ENCODE measurements at places on chromosomes 7 and 10.
A peak's percentile ranks its signal among the peaks of the same experiment; 100 is the strongest.

- no peak for DNase-seq
These were observed 6.4 kb upstream of the VWA2 start for GRCh38 chr10:114232561-114233176.

DNA sequence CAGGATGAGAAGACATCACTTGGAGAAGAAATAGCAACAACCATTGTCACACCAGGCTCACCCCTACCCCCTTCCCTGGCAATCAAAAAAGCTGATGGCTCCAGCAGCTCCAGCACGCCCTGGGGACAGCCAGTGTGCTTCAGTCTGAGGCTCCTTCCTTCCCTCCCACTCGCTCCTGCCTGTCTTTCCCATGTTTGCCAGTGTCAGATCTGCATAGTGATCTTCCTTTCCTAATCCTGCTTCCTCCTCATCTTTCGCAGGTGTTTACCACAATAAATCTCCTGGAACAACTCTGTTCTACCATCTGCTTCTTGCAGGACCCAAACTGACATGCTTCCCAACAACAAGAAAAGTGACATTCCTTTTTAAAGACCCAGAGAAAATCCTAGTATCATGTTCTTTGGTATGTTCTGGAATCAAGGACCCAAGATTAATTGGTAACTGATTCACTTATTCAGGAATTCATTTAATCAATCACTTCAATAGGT lies 57.1 kb downstream of the STEAP1B start:
- no peak for DNase-seq

DNA sequence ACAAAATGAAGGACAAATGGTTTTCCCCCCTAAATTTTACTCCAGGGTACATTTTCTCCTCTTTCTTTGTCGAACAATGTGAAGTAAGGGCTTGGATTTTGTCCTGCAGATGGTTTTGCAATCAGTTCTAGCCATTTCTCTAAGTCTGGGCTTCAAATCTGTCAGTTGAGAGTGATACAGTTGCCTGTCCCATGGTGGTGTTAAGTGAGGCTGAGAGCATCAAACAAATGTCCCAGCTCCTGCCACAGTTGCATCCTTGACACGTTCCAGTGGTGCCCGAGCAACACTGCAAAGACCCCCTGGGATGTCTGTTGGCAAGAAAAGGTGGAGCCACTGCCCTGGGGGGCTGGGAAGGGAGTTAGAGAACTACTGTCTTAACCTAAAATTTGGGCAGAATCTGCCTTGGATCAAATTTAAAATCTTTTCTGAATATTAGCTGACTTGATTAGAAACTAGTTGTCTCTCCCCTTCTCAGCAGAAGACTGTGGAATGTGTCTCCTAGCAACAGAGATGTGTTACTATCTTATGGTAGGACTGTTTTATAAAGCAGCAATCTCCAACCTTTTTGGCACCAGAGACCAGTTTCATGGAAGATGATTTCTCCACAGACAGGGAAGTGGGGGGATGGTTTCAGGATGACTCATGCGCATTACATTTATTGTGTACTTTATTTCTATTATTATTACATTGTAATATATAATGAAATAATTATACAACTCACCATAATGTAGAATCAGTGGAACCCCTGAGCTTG lies 102.0 kb upstream of the STEAP1B start:
- DNase-seq = peak; percentile 9

DNA sequence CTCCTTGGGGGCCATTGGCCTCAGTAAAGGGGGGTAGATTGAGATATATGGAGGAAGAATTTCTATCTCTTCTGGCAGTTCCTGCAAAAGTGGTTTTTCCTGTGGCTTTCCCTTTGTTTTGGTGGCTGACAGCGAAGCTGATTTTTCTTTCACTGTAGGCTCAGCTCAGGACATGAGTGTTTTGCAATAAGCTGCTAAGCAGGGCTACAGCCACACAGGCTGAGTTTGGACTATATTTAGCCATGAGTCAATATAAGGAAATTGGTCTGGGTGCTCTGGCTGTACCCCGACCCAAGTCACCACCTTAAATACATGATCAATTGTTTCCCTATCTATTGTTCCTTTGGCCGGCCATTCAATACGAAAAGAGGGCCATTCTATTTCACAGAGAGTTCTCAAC lies 212.7 kb upstream of the KCND2 start:
- DNase-seq = peak; percentile 36

DNA sequence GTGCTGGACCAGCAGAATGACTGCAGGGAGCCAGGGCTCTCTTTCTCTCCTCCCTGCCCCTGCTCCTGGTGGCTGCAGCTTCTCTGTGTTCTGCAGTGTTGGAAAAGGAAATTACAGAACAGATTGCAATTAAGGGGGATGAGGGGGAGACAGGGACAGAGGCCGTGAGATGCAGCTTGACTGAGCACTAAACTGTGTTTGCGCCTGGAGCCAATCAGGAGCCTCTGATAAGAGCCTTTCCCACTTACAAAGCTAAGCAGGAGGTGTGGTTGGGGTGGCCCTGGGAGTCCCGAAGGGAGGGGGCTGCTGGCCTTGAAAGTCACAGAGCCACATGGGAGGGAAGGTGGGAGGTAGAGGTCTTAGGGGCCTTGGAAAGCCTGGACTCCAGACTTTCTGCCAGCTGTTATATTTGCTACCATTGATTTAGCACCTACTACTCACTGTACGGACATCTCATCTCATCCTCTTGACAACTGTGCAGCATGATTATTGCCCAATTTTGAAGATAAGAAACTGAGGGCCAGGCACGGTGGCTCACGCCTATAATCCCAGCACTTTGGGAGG lies 26.7 kb downstream of the TRIM8 start:
- peak; percentile 62 for DNase-seq

- DNase-seq = no peak
These were observed 308.4 kb downstream of the ZNF248 start for GRCh38 chr10:37549054-37549453.
